ENCODE measurements at places on chromosomes 16 and 17. TPM values are rescaled to one million over a fixed set of nuclear protein-coding genes. Genes with fewer than 3 reads are reported as not detected.

Gene SSTR5
- total RNA-seq = not detected

Gene DNAH2
- total RNA-seq = 0.34 TPM

- H3K27ac ChIP-seq = no peak overlapping the region
- DNase-seq = no peak
- H3K27me3 ChIP-seq = no peaks in the 10 kb centered on the region
- peaks cover 40% of the 10 kb centered on the region for H3K36me3 ChIP-seq
- H3K4me1 ChIP-seq = peaks cover 14% of the 10 kb centered on the region
These were observed 63.5 kb downstream of the IL21R start for GRCh38 chr16:27465483-27465879.

Gene CALB2
- total RNA-seq = 4.2 TPM

Gene AXIN2
- total RNA-seq = 8.9 TPM

All from astrocyte (in vitro differentiated cells and primary cell).